ENCODE measurements at places on chromosomes 7 and 10. TPM values are rescaled to one million over a fixed set of nuclear protein-coding genes. Genes with fewer than 3 reads are reported as not detected.
A peak's percentile ranks its signal among the peaks of the same experiment; 100 is the strongest.

DNA sequence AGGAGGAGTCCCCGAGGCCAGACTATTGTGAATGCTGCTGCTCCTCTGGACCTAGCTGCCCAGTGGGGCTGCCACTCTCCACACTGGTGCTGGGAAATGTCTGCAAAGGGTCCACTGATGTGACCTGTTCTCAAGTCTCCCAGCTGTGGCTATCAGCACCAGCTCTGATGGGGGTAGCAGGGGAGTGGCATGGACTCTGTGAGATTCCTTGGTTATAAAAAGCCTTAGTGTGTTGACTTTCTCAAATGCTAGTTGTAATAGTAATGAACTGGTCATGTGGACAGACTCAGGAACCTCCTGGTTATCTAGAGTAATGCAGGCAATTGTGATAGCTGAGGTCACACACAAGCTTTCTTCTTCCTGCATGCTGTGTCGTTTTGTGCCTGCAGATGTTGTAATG lies 34.1 kb upstream of the ARMC3 start:
- no peak for DNase-seq

GRCh38 chr10:133526957-133527588 lies at the start of gene CYP2E1:
Gene CYP2E1 (plus strand): TSS chr10:133527363. CDS start chr10:133527396, 33 bp downstream.
- DNase-seq = no peak

Gene PIK3AP1
- 0.10 TPM for total RNA-seq

DNA sequence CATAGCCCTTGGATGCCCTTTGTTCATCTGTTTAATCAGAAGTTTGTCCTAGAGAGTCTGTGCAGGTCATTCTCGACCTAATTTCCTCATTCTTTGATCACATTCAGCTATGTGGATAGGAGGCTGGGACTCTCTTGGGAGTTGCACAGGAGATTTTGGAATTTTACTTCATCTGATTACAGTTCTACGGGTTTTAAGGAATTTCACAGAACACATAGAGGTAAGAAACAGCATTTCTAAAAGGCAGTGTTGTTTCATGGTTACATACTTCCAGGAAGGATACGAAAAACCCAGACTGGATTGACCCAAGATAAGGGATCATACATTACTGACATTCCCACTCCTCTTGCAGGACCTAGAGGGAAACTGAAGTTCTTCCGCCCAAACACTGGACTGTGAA lies 45.9 kb downstream of the GATA3 start:
- DNase-seq = no peak

DNA sequence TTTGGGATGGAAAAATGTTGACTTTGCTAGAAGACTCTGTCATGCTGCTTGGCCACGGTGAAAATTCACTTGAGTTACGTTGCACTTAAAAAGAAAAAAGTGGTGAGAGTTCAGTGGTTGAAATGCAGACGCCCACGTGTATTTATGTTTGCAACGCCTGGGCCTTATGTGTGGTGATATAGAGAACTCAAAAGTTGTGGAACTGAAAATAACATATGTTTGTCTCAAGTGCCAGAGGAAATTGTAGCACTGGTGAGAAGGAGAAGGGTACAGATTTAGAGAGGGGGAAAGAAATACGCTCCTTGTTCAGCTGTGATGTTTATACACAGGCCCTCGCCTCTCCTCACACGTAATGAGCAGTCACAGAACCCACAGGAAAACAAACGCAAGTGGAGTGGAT lies 73.6 kb downstream of the EMX2 start:
- DNase-seq = no peak

GRCh38 chr10:49368256-49368655 lies 27.6 kb downstream of the DRGX start:
- DNase-seq = no peak

Gene SPDYE16
- not detected for total RNA-seq

Gene FAM24B
- 6.9 TPM for total RNA-seq

- peak; percentile 82 for DNase-seq
Measured at GRCh38 chr10:89032141-89032891, 41.7 kb downstream of the FAS start.

DNA sequence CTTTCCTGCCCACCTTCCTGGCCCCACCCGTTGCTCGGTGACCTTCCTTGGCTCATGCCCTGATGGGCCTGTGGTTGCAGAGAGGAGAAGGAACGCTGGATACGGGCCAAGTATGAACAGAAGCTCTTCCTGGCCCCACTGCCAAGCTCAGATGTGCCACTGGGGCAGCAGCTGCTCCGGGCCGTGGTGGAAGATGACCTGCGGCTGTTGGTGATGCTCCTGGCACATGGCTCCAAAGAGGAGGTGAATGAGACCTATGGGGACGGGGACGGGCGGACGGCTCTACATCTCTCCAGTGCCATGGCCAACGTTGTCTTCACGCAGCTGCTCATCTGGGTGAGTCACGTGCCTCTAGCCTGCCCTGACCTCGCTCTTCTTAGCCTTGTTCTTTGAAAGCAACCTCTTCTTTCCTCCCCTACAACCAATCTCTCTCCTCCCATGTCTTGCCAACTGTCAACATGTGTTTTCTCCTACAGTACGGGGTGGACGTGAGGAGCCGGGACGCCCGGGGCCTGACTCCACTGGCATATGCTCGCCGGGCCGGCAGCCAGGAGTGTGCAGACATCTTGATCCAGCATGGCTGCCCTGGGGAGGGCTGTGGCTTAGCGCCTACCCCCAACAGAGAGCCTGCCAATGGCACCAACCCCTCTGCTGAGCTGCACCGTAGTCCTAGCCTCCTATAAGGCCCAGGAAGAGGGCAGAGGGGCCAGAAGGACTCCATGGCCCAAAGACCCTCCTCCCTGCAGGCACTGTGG lies 24.1 kb downstream of the GBX1 start:
- no peak for DNase-seq

Gene FEZF1
- not detected for total RNA-seq

- DNase-seq = no peak
Measured at GRCh38 chr10:110005719-110006118, 2.1 kb upstream of the ADD3 start.

DNA sequence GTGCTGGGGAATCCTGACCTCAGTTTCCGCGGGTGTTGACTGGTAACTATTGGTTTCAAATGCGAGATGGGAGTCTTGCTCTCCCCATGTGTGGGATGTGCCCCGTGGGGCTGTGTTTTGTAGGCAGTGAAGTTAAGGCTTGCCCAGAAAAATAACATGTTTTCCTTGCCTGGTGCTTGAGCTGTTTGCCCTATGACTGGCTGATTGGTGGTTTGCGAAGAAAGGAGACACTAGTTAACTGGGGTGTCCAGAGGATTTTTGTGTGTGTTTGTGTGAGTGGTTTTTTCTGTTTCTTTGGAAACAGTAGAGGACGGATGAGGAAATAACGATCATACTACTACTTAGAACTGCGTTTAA lies 61.9 kb downstream of the CREB5 start:
- no peak for DNase-seq

DNA sequence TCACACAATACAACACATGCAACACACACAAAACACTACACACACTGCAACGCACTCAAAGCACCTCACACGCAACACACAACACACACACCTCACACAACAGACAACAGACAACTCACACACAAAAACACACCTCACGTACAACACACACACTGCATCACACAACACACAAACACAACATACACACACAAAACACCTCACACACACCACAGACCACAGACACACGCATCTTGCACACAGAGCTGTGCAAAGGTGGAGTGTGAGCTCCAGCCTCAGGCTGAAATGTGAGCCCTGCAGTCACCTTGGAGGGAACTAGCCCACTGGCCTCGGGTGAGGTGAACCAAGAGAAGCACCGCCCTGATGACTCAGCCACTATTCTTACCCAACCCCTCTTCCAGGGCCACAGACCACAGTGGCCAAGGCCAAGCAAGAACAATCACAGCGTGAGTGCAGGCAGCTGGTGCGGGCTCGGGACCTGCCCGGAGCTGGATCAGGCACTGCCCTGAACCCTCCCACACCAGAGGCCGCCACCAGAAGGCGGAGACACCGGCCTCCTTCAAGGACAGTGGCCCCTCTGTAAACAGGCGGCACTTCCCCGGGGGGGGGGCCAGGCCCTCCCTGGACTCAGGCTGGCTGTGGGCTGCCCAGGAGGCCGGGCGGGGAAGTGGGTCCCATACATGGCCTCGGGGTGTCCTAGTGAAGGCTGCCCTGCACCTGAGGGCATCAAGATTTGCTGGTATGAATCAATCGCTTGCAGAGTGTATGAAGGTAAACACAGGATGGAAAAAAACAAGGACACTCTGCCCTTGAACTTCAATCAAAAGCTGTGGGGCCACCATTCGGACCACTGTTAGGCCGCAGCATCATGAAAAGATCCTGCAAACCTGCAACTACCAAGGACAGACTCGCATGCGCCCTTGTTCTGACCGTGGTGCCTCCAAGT lies 106.7 kb downstream of the TNS3 start:
- peak; percentile 76 for DNase-seq

Gene AKR1D1
- total RNA-seq = not detected

Measured in foreskin keratinocyte (primary cell).